ENCODE measurements at places on chromosomes 7 and 10. TPM values are rescaled to one million over a fixed set of nuclear protein-coding genes. Genes with fewer than 3 reads are reported as not detected.

Gene CRPPA
- polyA plus RNA-seq: 0.32 TPM

Gene PTN
- polyA plus RNA-seq: not detected

Gene SGCE
- polyA plus RNA-seq: 2.2 TPM

Gene CCL24
- not detected for polyA plus RNA-seq

Gene PON2
- polyA plus RNA-seq: 6.5 TPM

Gene ZNF679
- polyA plus RNA-seq: not detected

Gene LIPJ
- polyA plus RNA-seq: not detected

Gene NUTM2B
- polyA plus RNA-seq: not detected

Gene GIMAP8
- 30.1 TPM for polyA plus RNA-seq

Gene GAD2
- polyA plus RNA-seq: not detected

Gene ZNF25
- polyA plus RNA-seq: 6.2 TPM

- no peak for DNase-seq
Measured at GRCh38 chr7:114652041-114652440, 237.4 kb downstream of the FOXP2 start.

GRCh38 chr7:130112662-130113425, 42.5 kb downstream of the KLHDC10 start:
- DNase-seq: no peak

- no peak for DNase-seq
Measured at GRCh38 chr10:122646511-122647382, 52.9 kb downstream of the C10orf120 start.

DNA sequence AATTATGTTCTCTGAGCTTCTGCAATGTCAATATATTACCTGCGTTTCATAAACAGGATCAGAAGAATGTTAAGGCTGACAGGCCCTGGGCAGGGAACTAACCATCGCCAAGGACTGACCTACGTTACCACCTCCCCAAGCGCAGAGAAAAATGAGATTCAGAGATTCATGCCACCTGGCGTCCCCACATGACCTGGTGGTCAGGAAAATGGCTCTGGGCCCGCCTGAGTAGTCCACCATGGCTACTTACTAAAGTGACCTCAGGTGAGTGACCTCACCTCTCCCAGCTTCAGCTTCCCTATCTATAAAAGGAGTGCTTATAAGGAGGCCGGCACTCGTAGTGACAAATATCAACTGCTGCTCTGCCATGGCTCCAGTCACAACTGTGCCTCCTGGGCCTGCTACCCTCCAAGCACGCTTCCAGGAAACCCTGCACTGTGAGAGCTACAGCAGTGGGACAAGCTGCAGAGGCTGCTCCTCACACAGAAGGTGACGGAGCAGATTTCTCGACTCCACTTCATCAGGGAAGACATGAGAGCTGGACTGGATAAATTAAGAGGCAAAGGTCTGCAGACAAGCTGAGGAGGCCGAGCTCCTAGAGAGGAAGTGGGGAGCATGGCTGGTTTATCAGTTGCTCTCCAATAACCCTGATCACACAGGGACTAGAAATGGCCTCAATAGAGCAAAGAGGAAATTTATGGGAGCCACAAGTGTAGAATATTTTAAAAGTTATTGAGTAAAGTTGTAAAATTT, 103.0 kb downstream of the RNF216 start:
- no peak for DNase-seq

- no peak for DNase-seq
Measured at GRCh38 chr10:27019827-27020226, 80.5 kb downstream of the ANKRD26 start.

- DNase-seq: no peak
Measured at GRCh38 chr10:30155401-30155800, 96.0 kb upstream of the JCAD start.

GRCh38 chr10:12916587-12916986, 84.9 kb downstream of the CCDC3 start:
- DNase-seq: no peak

- no peak for DNase-seq
Measured at GRCh38 chr7:28473571-28474281, 61.4 kb downstream of the CREB5 start.

DNA sequence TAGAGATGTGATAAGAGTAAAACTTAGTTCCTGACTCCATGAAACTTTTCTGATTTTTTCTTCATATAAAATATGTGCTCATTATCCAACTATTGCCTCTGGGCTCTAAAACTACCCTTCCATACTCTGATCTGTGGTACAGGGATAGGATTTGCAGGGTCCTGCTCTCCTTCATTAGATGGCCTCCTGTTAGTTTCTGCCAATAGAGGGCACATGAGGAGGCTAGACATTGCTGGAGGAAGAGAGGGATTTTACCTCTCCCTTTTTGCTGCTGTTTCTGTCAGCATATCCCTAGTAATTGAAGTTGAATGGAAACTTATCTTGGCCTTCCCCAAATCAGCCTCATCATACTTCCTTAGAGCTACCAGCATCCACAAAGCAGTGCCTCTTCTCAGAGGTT, 269.4 kb downstream of the NXPH1 start:
- DNase-seq: no peak

DNA sequence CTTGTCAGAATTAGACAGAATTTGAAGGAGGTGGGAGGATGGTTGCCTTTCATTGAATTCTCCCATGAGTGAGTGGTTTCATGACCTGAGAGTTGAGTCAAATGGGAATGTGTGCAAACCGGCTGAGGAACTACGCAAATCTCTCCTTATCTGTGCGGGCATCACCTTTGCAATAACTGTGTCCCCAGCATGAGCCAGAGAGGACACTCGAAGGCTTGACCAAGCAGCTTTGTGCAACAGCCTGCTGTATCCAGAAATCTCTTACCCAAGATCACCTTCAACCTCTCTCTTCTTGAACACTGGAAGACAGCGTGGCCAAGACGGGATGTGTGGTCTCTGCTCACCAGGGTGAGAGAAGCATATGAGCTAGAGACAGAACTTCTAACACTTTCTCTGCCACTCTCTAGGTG, 93.8 kb upstream of the IKZF1 start:
- DNase-seq: no peak

GRCh38 chr10:72812753-72813430, 80.6 kb upstream of the OIT3 start:
- no peak for DNase-seq

DNA sequence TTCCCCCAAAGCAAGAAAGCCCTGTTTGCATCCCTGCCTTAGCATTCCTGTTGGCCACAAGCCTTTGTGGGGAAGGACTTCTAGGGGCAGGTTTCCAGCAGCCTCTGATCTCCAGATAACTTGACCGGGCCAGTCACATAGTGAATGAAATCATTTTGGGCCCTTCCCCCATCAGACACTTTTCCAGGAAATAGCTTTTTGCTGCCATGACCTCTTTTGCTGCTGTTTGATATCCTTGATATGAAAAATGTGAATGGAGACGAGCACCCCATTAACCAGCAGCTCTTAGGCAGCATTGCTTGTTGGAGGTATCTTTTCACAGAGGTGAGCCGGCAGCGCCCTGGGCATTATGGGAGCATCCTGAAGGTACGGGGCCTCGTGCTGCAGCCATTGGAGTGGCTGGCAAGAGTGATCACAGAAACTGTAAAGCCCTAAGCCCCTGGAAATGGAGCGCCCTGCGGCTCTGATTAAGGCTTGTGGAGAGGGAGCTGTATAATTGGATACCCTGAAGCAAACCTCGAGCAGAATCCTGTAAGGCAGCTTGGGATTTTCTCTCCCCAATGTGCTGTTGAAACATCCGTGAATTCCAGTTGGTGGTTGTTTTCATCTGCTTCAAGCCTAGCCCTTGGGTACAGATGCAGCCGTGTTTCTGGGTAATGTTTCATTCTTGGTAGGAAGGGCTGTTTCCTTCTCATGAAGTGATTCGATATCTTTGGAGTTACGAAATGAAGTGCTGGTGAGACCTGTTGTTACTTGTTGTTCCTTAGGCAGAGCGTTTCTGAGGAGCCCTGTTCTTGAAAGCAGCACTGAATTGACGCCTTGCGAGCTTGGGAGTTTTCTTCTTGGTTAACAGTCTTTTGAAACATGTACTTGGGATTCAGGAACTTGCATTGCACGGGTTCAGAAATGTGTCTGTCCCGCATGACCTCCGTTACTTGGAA, 179.0 kb downstream of the PTEN start:
- DNase-seq: no peak

DNA sequence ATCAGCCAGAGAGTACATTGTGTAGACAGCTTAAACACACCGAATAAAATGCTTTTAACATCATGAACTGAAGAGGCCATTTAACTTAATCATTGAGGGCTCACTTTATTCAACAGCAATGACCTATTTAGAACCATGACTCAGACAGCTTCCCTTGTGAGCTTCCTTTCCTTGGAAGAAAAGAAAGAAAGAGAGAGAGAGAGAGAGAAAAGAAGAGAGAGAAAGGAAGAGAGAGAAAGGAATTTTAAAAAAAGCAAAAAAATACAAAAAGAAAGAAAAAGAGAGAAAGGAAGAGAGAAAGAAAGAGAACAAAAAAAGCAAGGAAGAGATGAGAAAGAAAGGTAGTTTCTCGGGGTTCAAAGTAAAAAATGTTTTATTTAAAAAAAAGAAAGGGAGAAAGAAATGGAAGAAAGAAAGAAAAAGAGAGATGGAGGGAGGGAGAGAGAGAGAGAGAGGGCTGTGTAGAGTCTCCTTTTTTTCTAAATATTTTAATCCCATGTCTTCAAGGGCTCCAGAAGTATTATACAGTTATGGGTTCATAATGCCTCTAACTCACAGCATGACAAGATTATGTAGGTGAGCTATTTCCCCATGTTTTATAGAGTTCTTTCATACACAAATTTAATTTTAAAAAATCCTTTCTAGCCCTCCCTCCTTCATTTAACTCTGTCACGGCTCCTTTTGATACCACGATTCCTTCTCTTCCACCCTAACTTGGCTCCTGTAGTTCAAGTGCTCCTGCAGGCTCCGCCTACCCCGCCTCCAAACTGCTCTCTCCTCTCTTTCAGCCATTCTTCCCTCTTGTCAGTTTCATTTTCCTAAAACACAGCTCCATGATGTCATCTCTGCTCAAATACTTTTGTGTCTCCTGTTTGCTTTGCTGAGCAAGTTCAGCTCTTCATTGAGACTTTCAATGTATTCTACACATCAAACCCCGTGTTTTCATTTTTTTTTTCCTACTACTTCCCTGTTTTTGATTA, 85.5 kb downstream of the PRTFDC1 start:
- no peak for DNase-seq

DNA sequence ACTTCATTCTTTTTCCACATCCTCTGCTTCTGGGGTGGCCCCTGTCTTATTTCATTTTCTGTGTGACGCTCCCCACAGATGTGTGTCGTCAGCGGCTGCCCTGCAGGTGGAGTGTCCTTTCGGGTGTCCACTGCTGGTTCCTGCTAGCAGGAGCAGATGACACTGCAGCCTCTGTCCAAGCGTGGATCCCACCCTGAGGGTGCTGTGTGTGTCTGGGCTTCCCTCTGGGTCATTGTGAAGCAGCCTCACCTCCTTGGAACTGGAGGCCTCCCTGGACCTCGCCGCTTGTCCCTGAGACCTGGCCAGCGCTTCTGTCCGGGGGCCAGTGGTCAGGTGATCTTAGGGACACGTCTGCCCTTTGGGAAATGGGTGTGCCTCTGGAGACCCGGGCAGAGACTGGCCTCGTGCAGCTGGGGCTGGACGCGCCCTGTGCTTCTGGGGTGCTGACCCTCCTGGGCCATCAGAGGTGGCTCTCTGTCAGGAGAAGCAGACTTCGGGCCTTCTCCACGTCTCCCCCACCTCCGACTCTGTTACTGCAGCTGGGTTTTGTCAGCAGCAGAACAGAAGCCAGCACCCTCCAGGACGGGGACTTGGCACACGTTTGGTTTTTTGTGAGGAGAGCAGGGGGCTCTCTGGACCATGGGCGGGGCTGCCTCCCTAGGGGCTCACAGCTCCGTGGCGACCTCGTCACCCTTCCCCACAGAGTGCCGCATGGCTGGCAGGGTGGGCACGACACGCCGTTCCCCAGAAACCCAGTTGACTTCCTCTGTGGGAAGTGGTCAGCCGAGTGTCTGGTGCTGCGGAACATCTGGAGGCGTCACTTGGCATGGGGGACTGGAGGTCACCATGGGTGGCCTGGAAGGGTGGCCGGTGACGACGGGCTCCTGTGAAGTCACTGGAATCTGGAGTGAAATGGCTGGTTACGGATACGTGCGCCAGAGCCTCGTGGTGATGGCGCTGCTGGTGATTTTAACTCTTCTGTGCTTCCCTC, 48.4 kb downstream of the INPP5A start:
- no peak for DNase-seq

- no peak for DNase-seq
Measured at GRCh38 chr10:80504897-80505465, 32.7 kb upstream of the SH2D4B start.

GRCh38 chr7:46649876-46650275, 728.8 kb upstream of the IGFBP3 start:
- DNase-seq: no peak

GRCh38 chr7:137164251-137164650, 179.3 kb downstream of the PTN start:
- peak; percentile 42 for DNase-seq

DNA sequence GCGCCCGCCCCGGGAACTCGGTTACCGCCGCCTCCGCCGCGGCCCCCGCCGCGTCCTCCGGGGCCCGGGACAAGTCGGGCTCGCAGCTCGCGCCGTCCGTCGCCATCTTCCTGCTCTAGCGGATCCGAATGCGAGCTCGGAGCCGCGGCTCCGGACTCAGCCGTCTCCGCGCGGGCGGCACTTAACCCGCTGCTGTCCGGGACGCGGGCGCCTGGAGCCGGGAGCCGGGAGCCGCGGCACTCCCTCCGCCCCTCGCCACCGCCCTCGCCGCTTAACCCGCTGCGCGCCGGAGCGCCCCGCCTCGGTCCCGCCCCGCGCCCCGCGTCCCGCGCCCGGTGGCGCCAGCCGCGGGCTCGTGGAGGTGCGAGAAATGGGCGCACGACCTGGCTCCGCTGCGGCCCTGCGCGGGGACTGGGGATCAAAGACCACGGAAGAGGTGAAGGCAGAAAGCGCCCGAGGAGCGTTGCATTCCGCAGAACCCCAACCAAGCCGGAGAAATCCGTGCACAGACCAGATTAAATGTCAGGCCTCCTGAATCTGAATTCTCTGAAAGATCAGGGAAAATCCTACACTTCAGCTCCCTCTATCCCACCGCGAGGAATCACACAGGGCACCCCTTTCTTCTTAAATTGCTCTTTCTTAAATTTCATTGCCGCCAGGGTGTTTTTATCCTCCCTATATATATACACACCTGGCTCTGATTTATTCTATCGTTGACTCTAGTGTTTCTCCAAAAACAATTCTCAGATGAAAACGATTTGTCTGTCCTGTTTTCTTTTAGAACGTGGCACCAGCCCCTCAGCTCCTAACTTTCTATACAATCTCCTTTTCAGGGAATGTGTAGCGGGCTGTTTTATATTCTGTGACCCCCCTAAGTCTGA, at the start of gene CTTNBP2:
CTTNBP2 (minus strand) TSS at position 132 of the 881 bp plus-strand sequence; CDS start at position 106, 26 bp downstream.
- no peak for DNase-seq

GRCh38 chr7:36265680-36266079, 112.6 kb downstream of the EEPD1 start:
- no peak for DNase-seq

DNA sequence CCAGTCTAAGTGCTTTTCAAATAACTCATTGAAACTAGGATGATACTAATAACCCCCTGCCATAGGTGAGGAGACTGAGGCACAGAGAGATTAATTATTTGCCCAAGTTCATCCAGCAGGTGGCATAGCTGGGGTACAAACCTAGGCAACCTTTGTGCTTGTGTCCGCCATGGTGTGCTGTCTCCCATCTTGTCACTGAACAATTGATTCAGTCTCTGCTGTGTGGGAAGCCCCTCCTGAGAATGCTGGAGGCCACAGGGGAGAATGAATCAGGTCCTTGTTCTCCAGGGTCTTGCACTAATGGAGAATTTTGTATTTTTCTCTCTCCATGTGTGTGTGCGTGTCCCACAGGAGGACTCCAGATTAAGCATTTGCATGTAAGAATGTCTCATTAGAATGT, 15.8 kb upstream of the TMEM236 start:
- DNase-seq: no peak

GRCh38 chr10:70234668-70235447, 1.6 kb upstream of the PPA1 start:
- DNase-seq: no peak

GRCh38 chr7:158375034-158375433, 212.6 kb downstream of the PTPRN2 start:
- DNase-seq: no peak

Measured in CD8-positive, alpha-beta memory T cell (primary cell).